ENCODE measurements at places on chromosomes 5 and 9. TPM values are rescaled to one million over a fixed set of nuclear protein-coding genes. Genes with fewer than 3 reads are reported as not detected.

ACO1 gene
- 266 TPM for total RNA-seq

SAPCD2 gene
- 1.8 TPM for total RNA-seq

ST8SIA4 gene
- 23.5 TPM for total RNA-seq

SHOC1 gene
- not detected for total RNA-seq

FBXO10 gene
- total RNA-seq: 16.2 TPM

FOXE1 gene
- not detected for total RNA-seq

- no peak for DNase-seq
Observed at GRCh38 chr9:38251036-38251860, 141.3 kb upstream of the ALDH1B1 start.

GRCh38 chr9:16211946-16212345 is 658.5 kb downstream of the BNC2 start:
- DNase-seq: no peak

DNA sequence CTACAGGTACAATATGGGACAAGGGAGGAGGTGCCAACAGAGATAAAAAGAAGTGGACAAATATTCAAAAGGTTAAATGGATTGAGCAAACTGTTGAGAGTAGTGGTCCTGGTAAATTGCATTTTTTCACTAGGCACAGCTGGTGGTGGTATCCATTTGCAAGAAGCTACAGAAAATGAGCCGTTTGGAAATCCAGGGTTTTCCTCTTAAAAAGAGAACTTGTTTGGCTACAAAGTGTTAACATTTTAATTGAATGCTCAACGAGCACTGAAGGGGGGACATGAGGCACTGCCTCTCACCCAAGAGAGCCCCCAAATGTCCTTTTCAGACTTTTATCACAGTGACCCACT is 491 bp upstream of the ZCCHC9 start:
- no peak for DNase-seq

GRCh38 chr5:39495227-39495626 is 70.4 kb upstream of the DAB2 start:
- DNase-seq: no peak

- no peak for DNase-seq
Observed at GRCh38 chr9:9791611-9792010, 821.2 kb downstream of the PTPRD start.

GRCh38 chr5:107381189-107381856 is 289.4 kb downstream of the EFNA5 start:
- no peak for DNase-seq

- no peak for DNase-seq
Observed at GRCh38 chr5:36013182-36013581, 22.0 kb upstream of the UGT3A1 start.

GRCh38 chr9:125747765-125748445 is 732 bp downstream of the PBX3 start:
- DNase-seq: no peak

GRCh38 chr9:75889977-75890471 is 449 bp upstream of the PCSK5 start:
- no peak for DNase-seq

DNA sequence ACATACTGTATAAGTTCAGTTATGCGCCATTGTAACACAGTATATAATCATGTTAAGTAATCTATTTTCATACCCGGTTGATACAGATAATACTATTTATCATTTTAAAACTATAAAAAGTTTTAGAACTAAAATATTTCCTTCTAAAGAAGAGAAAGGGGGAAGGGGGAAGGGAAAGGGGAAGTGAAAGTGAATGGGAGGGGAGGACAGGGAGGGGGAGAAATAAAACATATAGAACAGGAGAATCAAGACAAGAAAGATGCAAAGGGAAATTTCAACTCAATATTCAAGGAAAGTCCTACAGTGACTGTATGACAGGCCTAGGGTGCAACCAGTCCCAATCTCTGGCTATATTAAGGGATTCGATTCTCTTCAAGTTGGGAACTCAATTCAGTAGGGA is 1278.8 kb downstream of the MAT2B start:
- no peak for DNase-seq
